ENCODE measurements at places on chromosomes 7 and 10. TPM values are rescaled to one million over a fixed set of nuclear protein-coding genes. Genes with fewer than 3 reads are reported as not detected.

DNA sequence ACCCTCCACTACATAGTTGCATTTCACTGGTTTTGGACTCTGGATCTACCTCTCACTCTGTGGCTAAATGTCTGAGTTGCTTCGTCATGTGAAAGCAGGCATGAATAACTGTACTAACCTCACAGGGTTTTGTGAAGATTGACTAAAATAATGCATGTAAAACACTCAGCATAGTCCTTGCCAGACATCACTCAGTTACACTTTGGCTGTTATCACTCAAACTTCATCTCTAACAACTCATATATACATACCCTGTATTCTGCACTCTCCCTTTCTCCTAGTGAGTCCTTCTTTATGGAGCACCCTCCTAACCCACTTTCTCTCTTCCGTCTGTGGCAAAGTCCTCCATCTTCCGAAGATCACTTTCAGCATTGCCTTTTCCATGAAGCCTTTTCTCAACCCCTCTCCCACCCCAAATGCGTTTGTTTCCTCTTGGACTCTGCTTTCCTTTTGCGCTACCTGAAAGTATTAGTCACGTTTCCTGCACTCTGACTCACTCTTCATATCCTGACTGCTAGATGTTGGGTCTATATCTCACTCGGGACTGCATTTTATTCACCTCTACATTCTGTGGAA is 72.6 kb downstream of the OSBPL3 start:
- DNase-seq: no peak

Gene RBP4
- 6,485 TPM for total RNA-seq

Gene TAS2R40
- total RNA-seq: not detected

Gene HOGA1
- total RNA-seq: 66.2 TPM

DNA sequence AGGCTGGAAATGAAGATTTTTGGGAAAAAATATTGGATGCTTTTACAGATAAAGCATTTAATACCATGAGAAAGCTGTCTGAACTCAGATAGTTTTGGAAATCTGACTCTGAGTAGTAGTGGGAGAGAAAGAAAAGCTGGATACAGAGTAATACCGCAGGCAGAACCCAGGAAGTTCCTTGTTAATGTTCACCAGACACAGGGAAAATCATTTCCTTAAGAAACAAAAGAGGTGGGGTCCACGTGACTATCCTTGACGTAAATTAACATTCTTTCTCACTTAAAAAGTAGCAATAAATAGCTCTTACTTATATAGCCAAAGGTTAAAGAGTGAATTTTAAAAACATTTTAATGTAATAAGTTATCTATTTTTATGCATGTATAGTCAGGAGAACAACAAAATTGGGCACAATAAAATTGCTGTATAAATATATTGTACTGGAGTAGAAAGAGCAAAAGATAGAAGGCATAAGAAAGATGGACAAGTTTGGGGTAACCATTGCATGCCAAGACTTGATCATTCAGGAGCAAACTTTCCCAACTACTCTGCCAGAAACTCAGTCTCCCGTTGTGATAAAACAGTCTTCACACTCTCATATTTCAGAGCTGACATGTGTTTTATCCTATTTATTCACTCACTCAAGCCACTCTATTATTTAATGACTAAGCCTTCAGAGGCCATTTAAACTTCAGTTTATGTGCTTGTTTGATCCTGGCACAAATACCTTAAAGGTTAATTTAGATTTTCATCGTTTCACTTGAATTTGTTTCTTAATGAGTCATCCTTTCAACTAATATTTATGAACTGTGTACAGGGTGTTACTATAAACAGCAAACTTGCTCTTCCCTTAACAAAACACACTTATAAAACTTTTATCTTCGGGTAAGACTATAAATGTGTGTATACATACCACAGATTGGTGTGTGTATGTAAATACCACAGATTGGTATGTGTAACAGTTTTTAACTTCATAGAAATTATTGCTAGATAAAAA is 143.1 kb downstream of the GNAI1 start:
- DNase-seq: no peak

GRCh38 chr7:138345567-138345966 is 114.5 kb upstream of the TRIM24 start:
- DNase-seq: no peak

DNA sequence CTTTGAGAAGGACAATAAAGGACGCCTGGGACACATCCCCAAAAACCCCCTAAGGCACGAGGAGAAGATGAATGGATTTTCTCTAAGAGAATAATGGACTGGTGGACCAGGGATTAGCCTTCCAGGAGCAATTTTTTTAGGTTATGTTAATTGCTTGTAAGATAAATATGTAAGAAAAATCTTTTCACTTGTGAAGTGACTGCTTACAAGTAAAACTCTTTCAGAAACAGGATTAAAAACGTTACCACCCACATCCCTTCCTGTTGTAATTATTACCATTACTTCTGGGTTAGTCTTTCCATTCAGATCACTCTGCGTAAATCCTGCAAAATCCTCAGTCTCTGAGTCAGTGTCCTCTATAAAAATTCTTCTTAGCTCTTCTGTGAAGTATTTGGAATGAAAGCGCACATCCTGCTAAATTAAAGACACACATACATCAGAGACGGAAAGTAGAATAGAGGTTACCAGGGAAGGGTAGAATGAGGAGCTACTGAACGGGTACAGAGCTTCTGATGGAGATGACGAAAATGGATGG is 34.3 kb downstream of the CDCA7L start:
- no peak for DNase-seq

DNA sequence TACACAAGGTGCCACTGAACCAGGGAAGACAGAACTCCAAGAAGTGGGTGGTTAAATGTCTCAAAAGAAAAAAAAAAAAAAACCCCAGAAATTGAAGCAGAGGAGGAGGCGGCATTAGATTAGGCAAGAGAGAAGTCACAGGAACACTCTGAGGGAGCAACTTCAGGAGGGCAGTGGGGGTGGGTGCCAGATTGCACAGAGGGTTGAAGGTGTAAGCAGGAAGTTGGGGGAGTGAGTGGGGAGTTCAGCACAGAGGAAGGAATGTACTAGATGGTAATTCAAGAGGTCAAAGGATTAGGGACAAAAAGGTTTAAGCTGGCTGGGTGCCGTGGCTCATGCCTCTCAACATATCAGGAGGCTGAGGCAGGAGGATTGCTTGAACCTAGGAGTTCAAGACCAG is 110.0 kb upstream of the PDLIM1 start:
- DNase-seq: no peak

Gene PON3
- 256 TPM for total RNA-seq

GRCh38 chr10:28986856-28987255 is 302.0 kb upstream of the LYZL1 start:
- no peak for DNase-seq

GRCh38 chr10:131160219-131160875 is 151.2 kb downstream of the TCERG1L start:
- no peak for DNase-seq

Gene GPR15LG
- total RNA-seq: 0.20 TPM

DNA sequence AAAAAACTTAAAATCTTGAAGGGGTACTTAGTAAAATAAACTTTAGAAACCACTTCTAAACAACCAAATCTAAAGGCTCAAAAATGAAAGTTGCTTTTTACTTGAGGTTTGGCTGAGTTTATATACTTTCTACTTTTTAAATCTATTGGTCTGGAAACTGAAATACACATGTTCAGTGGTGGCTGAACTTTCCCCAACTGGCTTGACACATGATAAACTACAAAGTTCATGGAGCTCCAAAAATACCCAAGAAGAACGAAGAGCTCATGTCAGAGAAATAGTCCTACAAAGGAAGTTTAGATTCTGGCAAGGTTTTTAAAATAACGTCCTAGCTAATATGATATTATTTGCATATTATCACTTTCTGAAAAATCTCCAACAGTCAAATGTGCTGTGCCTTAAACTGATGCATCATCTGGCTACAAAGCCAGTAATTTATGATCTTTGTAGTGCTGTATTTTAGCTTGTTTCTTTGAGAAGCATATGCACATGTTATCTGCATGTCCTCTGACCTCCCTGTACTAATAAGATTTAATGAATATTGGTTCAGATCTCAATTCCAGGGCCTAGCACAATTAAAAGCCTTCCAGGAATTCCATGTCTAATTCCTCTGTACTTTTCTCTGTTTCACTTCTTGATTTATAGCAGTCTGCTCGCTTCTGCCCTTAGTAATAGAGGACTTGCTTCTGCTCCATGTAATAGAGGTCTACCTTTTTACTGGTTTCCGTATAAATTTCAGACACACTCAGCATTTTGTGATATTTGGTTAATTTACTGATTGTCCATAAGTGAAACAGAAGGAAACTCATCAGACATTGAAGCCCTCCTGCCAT is 28.2 kb downstream of the SEMA3C start:
- DNase-seq: no peak

Gene PEX1
- total RNA-seq: 11.0 TPM

Gene ICA1
- total RNA-seq: 1.9 TPM

Gene ZNF32
- total RNA-seq: 14.6 TPM

- no peak for DNase-seq
Observed at GRCh38 chr10:45581216-45581549, 91.4 kb downstream of the ZFAND4 start.

DNA sequence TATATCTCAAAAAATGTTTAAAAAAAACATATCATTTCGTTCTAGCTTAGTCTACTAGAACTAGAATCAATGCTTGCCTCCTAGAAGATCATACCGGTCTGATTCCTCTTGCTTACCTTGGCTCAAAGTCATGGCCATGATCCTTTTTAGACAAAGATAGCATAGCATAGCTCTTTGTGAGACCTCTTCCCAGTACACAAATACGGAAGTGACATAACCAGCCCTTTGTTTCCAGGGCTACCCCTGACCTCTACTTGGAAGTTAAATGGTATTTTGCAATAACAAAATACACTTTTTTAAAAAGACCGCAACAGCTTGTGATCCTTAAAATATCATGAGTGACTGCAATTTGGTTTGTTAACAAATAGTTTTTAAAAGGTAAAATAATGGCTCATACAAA is 130.7 kb upstream of the NOBOX start:
- DNase-seq: no peak

Gene FRA10AC1
- total RNA-seq: 2.9 TPM

GRCh38 chr10:78716043-78716660 is 352.6 kb upstream of the ZMIZ1 start:
- no peak for DNase-seq

- no peak for DNase-seq
Observed at GRCh38 chr7:19113002-19113350, 4.5 kb downstream of the TWIST1 start.

DNA sequence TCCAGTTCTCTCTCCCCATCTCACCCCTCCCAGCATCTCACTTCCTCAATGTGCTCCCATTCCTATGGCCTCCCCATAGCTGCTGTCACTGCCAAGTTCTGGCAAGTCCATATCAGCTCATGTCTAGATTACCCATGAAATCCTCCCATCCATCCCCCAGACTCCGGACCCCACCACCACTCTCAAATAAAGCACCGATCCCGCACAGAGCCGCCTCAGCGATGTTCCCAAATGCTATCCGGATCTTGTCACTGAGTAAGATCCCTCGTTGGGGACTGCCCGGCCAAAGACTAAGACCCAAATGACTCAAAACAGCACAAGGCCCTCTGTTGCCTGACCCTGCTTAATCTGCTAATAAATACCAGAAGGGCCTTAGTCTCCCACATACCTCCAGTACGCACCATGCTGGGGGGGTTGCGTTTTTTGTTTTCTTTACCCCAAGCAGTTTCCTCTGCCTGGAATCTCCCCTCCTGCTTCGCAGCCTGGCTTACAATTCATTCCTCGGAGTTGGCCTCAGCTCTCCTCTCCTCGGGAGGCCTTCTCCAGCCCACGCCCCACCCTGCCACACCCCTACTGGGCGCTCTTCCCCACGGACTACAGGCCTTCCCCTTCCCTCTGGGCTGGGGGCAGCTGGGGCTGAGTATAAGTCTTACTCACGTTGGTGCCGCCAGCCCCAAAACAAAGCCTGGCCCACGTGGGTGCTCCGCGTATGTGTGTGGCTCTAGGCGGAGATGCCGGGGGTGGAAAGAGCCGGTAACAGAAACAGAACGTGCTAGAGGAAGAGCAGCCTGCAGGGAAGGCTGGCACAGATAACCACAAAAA is 1.8 kb upstream of the DUSP5 start:
- DNase-seq: no peak

DNA sequence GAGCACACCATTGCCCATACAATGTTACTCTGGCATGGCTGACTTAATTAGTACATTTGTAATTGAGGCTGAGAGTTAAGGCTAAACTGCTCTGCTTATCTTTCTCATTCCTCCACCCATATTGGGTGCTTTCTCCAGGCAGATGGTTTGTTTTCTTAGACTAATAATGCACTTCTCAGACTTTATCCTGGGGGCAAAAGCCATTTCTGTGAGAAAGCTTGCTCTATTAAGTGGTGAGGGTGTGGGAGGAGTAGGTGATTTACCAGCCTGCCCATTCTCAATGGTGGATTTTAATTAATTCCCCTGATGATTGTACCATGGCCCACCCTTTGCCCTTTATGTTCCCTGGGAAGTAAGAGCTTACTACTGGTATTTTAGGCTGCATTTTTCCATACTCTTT is 174.8 kb downstream of the FOXP2 start:
- DNase-seq: no peak

DNA sequence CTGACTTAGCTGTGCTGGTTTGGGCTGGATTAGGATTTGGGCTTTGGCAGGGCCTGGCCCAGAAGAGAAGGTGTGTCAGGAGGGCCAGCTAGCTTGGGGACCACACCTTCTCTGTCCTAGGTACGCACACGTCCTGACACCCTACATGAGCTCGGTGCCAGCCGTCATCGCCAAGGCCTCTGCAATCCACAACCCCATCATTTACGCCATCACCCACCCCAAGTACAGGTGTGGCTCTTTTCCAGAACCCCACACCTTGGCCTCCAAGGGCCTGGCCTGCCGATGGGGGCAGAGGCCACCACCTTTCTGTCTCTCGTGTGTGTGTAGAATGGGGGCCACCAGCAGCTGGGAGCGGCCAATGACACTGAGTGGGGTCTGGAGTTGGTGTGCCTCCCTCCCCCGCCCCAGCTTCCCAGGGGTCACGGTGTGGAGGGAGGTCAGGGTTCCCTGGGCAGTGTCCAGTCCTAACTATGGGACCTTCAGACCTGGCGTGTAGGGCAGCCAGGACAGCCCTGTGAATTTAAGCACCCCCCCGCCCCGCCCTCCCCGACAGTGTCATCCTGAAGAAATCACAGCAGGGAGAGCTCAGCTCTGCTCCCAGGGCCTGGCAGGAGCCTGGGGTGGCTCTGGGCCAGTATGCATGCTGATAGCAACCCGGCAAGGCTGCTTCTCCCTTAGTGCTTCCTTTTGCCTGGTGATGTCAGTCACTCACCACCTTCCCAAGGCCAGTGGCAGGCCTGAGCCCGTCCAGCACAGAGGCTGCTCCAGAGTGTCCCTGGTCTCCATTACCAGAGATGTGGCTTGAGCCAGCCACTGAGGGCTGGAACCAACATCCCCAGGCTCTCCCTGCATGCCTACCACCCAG is 6.9 kb upstream of the LDB3 start:
- no peak for DNase-seq

Gene CHAT
- total RNA-seq: not detected

GRCh38 chr10:49119746-49120145 is 4.4 kb upstream of the VSTM4 start:
- no peak for DNase-seq
